Diencephalon (tissue), 1 donor: ENCODE measurements at places on chromosomes 16 and 17. TPM values are rescaled to one million over a fixed set of nuclear protein-coding genes. Genes with fewer than 3 reads are reported as not detected.

The ANTKMT gene
- total RNA-seq, result 19.6 TPM

The CACNG5 gene
- 12.2 TPM for total RNA-seq

The GP1BA gene
- not detected for total RNA-seq

The RPS6KB1 gene
- total RNA-seq, result 37.6 TPM

The PYDC1 gene
- 0.92 TPM for total RNA-seq

The VASN gene
- 3.0 TPM for total RNA-seq

The OTOA gene
- 0.69 TPM for total RNA-seq

The KCNJ18 gene
- not detected for total RNA-seq

The KDM6B gene
- 13.1 TPM for total RNA-seq

The AGRP gene
- not detected for total RNA-seq

The COQ7 gene
- 49.1 TPM for total RNA-seq

The GOT2 gene
- 66.4 TPM for total RNA-seq

The SMIM5 gene
- 1.4 TPM for total RNA-seq

The ARL5C gene
- total RNA-seq, result not detected

The FA2H gene
- 0.23 TPM for total RNA-seq

The HS3ST3B1 gene
- 1.8 TPM for total RNA-seq

The PERCC1 gene
- not detected for total RNA-seq

The NME2 gene
- 247 TPM for total RNA-seq

The CTDNEP1 gene
- 40.1 TPM for total RNA-seq

The C17orf78 gene
- total RNA-seq, result not detected

The ATP6V0C gene
- 48.4 TPM for total RNA-seq

The TMEM100 gene
- 7.6 TPM for total RNA-seq

The CTF1 gene
- 0.92 TPM for total RNA-seq

The IKZF3 gene
- total RNA-seq, result under 0.01 TPM

The PRPF8 gene
- 111 TPM for total RNA-seq

The CMTM3 gene
- total RNA-seq, result 8.5 TPM

The GP2 gene
- total RNA-seq, result not detected

The GPR139 gene
- total RNA-seq, result 3.2 TPM

The PLA2G10 gene
- not detected for total RNA-seq

The TAT gene
- total RNA-seq, result not detected

The OR1F1 gene
- 0.69 TPM for total RNA-seq

The KRTAP2-1 gene
- not detected for total RNA-seq

The TBC1D3H gene
- not detected for total RNA-seq

The CD300E gene
- total RNA-seq, result not detected

The LGALS9B gene
- not detected for total RNA-seq

The PIRT gene
- total RNA-seq, result 5.3 TPM

The HBA2 gene
- total RNA-seq, result 2,023 TPM

The SPEM3 gene
- total RNA-seq, result not detected

The KATNIP gene
- 23.3 TPM for total RNA-seq
